CD4-positive, alpha-beta T cell treated with Interferon alpha-2 for 1 hour (primary cell): ENCODE measurements at places on chromosomes 4 and X.
A peak's percentile ranks its signal among the peaks of the same experiment; 100 is the strongest.

GRCh38 chrX:24890677-24891076, 125.1 kb downstream of the ARX start:
- no peak for DNase-seq

DNA sequence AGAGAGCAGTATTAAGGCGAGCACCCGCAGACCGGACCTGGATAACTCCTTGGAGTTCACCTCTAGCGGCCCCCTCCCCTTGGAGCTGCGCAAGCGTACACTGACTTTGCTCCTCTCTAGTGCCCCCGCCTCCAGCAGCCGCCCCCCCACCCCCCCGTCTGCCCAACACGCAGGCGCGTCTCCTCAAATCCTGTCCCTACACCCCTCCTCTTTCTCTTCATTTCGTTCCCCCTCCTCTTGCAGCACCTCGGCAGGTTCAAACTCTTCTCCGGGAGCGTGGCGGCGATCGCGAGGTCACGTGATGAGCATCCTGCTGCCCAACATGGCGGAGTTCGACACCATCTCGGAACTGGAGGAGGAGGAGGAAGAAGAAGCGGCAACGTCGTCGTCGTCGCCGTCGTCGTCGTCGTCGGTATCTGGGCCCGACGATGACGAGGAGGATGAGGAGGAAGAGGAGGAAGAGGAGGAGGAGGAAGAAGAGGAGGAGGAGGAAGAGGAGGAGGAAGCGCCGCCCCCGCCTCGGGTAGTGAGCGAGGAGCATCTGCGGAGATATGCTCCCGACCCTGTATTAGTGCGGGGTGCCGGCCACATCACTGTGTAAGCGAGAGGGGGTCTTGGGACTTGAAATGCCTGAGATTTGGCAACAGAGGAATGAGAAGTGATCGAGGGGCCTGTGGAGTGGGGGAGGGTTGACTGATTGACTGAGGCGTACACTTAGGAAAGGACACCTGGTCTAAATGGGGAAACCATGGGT, at the start of gene CHIC1:
TSS of gene CHIC1 (plus strand) at position 214 of the 754 bp plus-strand sequence. CDS start at position 302, 88 bp downstream.
- DNase-seq = peak; percentile 76

GRCh38 chrX:68186552-68187262, 246.6 kb downstream of the OPHN1 start:
- no peak for DNase-seq

DNA sequence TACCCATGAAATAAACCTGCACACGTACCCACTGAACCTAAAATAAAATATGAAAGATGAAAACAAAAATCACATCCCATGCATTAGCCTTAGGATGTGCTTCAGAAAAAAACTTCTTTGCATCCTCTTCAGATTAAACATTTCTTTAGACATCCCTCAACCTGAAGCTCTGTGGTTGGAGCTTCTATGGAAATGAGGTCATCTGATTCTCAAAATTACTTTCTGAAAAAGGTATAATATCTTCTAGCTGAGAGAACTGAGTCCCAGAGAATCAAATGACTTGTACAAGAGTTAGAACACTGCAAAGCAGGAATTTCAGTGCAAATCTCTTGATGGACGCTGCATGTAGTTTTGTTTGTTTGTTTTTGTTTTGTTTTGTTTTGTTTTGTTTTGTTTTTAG, 19.1 kb upstream of the ANTXR2 start:
- no peak for DNase-seq

DNA sequence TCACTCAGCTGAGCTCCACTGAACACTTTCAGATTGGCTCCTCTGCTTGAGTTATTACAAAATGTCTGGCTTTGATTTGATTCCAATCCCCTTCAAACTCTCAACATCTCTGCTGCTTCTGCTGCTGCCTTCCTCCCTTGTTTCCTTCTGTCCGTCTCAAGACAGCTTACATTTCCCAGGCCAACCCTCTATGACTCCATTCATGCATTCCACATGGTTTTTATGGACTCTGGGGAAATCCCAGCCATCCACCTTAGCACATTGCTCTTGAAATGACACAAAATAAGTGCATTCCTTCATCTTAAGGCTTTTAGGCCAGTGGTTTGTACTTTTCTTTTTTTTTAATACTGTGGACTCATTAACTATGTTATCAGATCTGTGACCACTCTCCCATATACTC, 68.5 kb upstream of the TMEM164 start:
- no peak for DNase-seq

GRCh38 chr4:1746265-1746691, 25.0 kb downstream of the TACC3 start:
- DNase-seq = peak; percentile 80

DNA sequence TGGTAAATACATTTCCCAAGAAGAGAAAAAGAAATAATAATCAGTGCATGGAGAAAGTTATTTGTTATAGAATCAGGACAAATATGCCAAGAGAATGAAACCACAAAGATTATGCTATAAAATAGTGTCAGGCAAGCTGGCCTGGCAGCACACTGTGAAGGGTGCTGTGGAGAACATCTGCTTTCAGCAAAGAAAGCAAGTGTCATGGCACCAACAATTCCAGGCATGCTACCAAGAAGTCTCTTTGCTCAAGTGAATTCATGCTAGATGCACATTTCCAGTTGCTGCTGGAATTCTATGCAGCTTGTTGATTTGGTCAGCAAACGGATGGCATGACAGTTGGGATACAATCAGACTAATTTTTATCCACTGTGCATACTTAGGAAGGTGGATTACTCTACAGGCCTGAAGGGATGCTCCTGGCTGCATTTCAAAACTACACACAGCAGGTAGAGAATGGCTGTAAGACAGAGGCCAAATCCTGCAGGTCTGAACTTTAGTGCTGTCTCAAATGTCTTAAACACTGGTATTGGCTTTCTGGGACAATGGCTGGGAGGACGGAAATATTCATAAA, 154.6 kb upstream of the FAT1 start:
- DNase-seq = no peak

DNA sequence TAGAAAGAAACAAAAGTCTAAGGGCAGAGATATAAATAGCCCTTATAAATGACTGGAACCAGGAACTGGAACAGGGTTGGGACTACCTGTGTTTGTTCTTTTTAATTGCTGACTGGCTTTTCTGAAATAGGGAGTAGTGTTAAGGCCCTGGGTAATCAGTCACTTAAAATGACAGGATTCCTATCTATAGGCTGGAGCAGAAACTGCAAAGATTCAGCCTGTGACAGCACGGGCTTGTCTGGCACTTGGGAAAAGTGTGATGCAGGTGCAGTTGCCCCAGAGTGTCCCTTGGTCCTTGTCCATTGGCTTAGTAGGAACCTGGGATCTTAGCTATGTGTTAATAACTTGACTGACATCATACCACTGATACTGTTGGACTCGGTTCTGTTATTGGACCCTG, 14.7 kb upstream of the PLAC8 start:
- no peak for DNase-seq

GRCh38 chrX:41734530-41734929, 10.5 kb downstream of the GPR82 start:
- DNase-seq = no peak

- no peak for DNase-seq
These were observed 71.0 kb downstream of the PRRG1 start for GRCh38 chrX:37420185-37420584.

DNA sequence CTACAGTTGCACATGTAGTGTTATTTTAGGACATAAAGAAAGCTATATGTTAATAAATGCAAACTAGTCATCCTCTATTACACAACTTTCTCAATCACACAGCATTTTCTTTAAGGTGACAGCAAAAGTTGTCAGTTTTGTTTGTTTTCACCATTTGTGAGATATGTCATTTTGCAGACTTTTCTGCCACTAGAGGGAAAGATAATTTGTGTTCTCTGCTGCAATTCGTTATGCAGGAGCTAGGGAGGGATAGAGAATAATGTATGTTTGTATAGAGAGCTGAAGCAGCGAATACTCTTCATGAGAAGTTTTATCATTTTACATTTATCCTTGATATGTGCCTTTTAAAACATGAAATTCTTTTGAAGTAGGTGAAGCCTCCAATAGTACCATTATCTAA, 670.6 kb upstream of the ATOH1 start:
- no peak for DNase-seq

DNA sequence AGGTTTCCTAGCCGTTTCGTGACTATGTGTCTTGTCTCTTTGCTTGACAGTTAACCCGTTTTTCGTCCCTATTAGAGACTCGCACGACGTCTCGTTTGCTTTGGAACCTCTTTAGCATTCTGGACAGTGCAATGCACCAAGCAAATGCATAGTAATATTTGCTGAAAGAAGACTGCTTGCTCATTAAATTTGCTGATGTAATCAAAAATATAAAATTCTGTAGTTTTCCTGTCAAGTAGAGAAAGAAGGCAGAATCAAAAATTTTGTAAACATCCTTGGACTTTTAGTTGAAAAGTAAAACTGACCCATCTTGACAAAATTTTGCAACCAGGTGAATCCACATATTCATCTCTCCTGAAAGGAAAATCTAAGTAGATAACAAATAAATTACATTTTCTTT, 106.9 kb upstream of the RAPGEF2 start:
- DNase-seq = no peak

GRCh38 chr4:1246901-1247863, 1.7 kb downstream of the CTBP1 start:
- DNase-seq = no peak

GRCh38 chrX:155745792-155746191, 133.0 kb upstream of the TMLHE start:
- no peak for DNase-seq

DNA sequence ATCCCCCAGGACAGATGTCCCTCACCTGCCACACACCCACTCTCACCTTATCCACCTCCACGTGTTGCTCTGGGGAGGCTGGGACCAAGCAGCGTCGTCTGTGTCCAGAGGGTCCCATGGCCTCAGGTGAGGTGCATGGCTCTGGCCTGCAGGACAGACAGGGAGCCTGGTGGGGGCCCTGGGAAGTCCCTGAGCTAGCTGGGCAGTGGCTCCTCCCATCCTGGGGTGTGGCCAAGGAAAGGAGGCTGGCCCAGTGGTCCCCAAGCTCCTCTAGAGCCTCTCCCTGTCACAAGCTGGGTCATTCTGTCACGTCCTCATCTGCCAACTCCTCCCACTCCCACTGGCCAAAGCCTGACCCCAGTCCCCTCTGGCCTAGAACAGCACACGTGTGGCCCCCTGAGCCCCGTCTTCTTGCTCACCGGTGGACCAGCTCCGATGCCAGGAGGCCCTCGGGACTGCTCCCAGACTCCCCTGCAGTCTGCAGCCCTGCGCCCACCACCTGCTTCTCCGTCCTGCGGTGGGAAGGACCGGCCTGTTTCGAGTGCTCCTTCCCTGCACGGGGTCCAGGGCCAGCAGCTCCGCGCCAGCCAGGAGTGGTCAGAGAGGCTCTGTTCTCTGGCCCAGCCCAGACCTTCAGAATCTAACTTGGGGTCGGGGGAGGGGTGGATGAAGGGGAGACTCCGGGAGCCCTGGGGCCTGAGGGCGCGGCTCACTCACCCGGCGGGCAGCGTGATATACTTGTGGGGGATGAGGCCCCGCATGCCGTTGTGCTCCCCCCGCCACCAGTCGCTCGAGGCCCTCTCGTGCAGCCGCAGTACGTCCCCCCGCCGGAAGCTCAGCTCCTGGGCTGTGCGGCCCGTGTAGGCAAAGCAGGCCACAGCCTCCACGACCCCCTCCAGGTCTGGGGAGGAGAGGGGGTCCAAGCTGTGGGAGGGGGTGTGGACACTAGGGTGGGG, 4.8 kb downstream of the AVPR2 start:
- DNase-seq = no peak

GRCh38 chrX:17679820-17680219, 57.5 kb upstream of the SCML1 start:
- DNase-seq = no peak

GRCh38 chrX:24081661-24082154, 27.0 kb downstream of the EIF2S3 start:
- peak; percentile 61 for DNase-seq

- no peak for DNase-seq
These were observed 331.3 kb upstream of the SFRP2 start for GRCh38 chr4:154120006-154120676.

- no peak for DNase-seq
These were observed 73.6 kb downstream of the GABRB1 start for GRCh38 chr4:47104986-47105385.

DNA sequence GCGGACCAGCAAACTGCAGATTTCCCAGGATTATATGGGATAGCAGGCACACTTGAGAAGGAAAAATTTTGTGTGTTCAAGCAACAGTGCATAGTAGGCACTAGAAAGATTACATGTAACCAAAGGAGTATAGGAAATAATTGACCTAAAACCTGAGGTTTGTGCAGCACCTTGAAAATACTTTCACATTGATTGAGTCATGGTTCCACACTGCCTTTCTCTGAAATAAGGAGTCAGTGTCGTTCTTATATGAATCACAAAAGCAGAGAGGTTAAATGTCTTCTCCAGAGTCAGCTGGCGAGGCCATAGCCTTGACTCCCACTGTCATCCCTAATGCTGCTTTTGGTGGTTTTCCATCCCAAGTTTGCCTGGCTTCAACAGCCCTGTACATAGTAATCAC, 138.9 kb downstream of the SOWAHB start:
- DNase-seq = no peak

DNA sequence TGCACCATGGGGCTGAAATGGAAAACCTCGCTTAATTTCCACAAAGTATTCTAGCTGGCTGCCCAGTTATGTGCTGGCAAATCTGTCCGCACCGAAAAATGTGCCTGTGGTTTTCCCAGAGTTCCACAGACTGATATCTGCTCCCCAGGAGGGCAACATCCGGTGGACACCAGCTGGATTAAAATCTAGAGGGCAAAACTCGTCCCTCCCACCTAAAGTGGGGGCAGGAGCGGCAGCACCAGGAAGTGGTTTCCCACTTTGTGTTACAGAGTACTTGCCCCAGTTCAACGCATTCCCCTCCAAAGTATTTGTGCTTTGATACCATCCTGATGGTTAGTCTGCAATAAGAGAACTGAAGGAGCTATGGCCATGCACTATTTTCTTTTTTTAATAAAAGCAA, 187.6 kb downstream of the TSPAN5 start:
- no peak for DNase-seq

DNA sequence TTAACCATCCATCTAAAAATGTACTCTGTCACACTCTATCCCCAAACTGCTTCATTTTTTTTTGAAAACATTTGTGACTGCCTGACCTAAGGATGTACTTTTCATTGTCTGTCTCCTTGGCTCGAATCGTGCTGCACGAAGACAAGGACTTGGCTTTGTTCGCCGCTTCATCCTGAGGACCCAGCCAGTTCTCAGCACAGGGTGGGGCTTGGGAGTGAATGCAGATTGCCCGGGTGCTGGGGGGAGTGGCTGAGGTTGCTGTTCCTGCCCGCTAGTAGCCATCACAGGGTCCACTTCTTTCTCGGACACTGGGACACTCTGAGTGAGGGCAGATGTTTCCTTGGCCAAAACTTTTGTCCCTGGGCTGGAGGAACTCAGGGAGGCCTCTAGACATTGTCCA, 70.1 kb upstream of the CLCN4 start:
- DNase-seq = no peak
